GM12891 (cell line): ENCODE measurements at places on chromosomes 12 and 14.

- no peak for DNase-seq
These were observed 553 bp downstream of the CNPY2 start for GRCh38 chr12:56315249-56315621.

DNA sequence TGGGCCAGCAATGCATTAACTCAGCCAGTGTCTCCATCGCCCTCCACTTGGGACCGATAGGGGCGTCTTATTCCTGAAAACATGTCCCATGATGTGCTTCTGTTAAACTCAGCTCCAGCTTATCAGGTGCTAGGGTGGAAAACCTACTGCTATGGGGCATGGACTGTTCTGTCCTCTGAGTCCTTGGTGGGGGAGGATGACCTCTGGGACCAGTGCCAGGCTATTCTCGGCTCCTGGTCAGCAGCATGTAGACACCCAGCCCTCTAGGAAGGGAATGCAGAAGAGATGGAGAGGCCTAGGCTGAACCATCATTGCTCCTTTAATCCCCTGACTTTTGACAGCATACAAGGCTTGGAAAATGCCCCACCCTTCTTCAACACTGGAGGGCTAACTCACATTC, 486.2 kb downstream of the MED13L start:
- DNase-seq = no peak

DNA sequence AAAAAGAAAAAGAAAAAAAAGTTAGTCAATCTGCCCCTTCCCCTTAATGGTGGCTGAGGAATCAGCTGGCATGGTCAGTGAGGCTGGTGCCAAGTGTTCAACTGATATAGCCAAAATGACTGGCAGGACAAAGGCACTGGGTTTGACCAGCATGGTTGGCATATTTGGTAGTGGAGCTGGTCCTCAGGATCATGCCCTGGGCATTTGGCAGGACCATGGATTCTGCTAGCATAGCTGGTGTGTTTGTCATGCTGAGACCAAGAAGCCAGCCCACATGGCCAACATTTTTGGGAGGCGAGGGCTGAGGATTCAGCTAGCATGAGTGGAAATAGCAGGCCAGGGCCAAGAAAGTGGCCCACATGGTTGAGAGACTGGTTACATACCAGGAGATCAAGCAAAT, 136.5 kb downstream of the FBXL14 start:
- DNase-seq = no peak

DNA sequence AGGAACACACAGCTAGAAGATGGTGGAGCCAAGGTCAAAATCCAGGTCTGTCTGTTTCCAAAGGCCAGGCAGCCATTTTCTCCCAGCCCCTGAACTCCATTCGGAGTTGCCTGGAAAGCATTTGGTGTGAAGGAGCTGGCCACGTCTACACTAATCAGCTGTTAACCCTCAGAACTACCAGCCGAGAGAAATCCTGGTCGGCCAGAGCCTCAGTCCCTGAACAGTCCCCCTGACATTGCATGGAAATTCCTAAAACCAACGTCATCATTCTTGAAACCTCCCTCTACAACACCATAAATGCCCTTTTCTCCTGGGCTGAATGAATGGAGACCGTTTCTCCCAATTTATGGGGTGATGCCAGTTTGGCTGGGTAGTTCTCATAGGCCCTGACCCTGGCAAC, 245.6 kb downstream of the SLC41A2 start:
- DNase-seq = no peak

DNA sequence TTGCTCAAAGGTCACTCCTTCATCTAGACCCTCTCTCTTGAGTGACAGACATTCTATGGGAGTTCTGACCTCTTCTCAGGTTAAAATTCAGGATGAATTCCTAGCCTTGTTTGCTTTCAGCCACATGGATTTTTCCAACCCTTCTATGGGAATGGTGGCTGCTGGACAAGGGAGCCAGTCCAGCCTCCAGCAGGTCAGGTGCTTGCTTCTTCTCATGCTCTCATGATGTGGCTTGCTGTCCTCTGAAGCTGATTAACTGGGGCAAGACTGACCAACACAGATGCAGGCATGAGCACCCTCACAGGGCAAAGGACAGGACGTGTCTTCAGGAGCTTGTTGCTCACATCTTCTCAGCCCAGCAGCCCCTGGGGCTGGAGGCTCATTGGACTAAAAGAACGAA, 97.2 kb upstream of the SLC35F4 start:
- DNase-seq = no peak

DNA sequence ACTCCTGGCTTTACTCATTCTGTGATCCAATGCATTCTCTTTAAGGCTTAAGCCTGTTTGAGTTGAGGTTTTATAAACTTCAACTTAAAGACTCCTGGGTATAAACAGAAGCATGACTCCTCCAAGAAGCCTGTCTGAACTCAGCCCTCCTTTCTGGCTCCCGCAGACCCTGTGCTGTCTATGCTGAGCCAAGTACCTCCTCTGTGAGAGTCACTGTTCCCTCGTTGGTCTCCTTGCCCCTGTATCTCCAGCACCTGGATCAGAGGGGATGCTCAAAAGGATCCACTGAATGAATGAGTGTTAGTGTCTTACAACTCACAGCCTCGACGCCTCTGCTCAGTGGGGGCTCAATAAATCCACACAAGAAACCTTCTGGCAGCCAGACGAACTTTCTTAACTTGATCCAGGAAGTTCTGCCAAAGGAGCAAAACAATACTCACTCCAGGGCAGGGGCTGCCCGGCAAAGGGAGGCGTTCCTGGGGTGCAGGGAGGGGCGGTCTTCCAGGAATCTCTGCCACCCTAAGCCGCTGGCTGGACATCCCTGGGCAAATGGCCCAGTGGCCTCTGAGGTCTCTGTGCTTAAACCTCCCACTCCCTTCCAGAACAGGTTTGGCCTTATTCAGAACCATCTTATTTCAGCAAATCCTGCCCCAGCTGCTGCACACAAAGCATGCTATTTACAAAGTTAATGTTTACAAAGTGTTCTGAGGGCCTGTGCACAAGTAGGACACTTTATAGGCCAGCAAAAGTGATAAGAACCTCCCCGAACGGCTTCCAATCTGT, 32.9 kb downstream of the MAP1LC3B2 start:
- no peak for DNase-seq

DNA sequence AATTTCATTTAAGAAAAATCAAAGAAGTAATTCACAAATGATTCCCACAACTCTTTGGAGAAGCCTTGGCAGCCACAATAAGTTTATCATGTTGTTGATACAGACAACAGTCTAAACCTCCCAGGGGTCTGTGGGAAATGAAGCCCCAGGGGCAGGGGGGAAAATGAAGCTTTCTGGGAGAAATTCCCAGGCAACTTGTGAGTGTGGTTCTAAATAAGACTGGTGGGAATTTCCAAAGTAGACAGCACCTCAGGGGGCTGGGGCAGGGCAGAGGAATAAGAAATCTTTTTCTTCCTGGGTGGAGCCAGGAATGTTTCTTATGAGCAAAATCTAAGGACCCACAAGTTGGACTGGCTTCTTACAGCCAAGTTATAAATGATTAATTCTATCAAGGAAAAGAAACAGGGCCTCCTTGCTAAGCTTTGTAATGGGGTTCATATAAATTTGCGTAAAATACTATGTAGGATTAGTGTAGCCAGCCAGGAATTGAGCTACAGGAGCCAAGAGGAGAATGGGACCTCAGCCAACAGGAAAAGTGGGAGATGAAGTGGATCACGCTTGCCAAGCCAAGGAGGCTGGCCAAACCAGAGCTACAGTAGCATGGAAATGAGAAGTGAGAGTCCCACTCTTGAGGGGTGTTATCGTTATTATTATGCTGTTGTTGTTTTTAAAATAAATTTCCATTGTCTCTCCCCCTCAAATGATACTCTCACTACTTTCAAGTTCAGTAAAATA, 182.9 kb upstream of the FAR2 start:
- no peak for DNase-seq

GRCh38 chr12:5051913-5052312, 8.2 kb downstream of the KCNA5 start:
- DNase-seq = no peak

DNA sequence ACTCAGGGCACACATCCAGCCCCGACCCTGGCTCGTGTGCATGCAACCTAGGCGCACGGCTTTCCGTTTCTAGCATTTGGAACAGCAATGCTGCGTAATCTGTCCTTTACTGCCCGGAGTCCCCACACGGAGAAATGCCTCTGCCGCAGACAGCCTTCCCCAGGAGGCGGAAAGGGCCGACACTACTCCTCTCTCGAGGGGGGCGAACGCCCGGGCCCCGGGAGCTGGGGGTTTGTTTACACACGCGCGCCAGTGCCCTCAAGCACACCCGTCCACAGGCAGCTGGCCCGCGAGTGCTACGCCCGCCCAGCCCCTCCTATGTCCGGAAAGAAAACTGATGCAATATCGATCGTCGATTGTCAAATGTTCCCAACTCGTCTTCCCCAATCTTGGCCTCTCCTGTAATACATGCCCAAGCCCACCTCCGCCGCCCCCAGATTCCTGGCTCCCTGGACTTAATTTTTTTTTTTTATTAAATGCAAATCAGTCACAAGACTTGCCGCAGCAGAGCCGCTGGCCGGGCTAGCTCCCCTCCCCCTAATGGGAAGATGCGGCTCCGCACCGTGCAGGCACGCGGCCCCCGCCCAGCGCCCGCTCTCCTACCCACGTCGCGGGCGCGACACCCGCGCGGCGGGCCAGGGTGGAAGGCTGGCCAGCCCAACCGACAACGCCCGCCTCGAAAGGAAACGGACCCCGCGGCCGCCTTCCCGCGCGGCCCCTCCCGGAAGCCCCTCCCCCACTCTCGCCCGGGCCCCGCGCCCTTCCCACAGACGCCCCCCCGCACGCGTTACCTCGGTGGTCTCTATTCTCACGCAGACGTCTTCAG, 642 bp downstream of the SLC38A2 start:
- DNase-seq = peak; percentile 40

DNA sequence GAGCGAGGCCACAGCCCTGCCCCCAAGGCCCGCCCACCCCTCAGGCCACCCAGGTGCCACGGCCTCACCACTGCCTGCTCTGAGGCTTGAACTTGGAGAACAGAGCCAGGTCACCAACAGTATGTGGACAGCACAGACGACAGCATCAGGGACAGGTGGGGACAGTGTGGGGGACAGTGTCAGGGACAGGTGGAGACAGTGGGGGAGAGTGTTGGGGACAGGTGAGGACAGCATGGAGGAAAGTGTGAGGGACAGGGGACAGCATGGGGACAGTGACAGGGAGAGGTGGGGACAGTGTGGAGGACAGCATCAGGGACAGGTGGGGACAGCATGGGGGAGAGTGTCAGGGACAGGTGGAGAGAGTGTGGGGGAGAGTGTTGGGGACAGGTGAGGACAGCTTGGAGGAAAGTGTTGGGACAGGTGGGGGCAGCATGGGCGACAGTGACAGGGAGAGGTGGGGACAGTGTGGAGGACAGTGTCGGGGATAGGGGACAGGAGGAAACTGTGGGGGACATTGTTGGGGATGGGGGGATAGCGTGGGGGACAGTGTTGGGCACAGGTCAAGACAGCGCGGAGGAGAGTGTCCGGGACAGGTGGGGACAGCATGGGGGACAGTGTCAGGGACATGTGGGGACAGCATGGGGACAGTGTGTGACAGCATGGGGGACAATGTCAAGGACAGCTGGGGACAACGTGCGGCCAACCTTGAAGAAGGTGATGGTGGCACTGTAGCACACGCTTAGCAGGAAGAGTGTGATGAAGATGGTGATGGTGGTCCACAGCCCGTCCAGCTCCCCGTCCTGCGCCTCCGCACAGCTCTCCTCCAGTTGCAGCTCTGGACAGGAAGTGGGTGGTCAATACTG, 114.9 kb downstream of the TMEM121 start:
- DNase-seq = no peak

GRCh38 chr14:24430682-24431568, 1.2 kb downstream of the KHNYN start:
- peak; percentile 55 for DNase-seq

GRCh38 chr12:120365675-120366340, 3.2 kb downstream of the MSI1 start:
- DNase-seq = no peak

DNA sequence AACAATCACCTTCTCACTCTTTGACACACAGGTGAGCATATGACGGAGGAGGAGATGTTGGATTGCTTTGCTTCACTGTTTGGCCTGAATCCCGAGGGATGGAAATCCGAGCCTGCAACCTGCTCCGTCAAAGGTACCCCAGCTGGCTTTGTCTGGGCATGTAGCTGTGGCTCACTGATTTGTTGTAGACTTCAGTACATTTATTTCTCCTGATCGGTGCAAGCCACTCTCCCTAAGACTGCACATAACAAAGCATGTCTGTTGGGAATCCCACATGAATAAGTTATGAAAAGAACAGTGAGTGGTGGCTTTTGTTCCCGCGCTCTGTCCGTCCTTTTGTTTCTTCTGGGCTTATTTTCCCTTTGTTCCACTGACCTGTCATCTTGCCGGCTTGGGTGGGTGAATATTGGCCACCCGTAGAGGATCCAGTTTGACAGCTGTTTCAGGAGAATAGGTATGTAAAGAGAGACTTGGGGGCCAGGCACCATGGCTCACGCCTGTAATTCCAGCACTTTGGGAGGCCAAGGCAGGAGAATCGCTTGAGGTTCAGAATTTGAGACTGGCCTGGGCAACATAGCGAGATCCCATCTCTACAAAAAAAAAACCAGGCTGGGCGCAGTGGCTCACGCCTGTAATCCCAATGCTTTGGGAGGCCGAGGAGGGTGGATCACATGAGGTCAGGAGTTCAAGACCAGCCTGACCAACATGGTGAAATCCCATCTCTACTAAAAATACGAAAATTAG, 20.0 kb upstream of the BCL7A start:
- no peak for DNase-seq

- no peak for DNase-seq
These were observed 597 bp downstream of the SVOP start for GRCh38 chr12:109020146-109020795.

DNA sequence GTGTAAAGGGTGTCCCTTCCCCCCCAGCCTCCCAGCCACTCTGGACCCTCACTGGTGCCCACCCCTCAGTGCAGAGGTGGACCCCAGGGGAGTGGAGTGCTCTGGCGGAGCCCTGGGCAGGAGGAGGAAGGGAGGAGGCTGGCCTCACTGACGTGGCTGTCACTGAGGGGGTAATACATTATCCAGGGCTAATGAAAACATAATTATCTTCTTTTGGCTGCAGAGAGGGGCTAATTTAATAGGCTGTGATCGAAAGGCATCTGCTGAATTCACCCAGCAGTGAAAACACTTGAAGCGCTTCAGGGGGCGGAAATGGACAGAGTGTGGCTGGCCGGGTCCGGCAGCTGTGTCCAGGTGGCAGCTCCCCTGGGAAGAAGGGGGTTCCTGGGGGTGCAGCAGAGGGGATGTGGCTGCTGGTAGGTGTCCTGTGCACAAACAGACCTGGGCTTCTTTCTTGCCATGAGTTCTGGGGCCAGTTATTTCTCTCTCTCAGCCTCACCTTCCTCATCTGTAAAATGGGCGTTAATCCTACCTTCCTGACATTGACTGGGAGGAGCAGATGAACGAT, 3.7 kb upstream of the NOS1 start:
- DNase-seq = no peak

GRCh38 chr14:34258318-34258717, 203.7 kb downstream of the SPTSSA start:
- DNase-seq = no peak

GRCh38 chr12:52413202-52413601, 7.1 kb upstream of the KRT82 start:
- no peak for DNase-seq

GRCh38 chr12:16530268-16530850, 75.6 kb downstream of the LMO3 start:
- DNase-seq = no peak
